ENCODE measurements at places on chromosomes 11 and 22.

- DNase-seq = no peak
Observed at GRCh38 chr11:45278714-45279113, 7.4 kb downstream of the SYT13 start.

GRCh38 chr22:50600967-50601668 lies 525 bp downstream of the MAPK8IP2 start:
- DNase-seq = no peak

DNA sequence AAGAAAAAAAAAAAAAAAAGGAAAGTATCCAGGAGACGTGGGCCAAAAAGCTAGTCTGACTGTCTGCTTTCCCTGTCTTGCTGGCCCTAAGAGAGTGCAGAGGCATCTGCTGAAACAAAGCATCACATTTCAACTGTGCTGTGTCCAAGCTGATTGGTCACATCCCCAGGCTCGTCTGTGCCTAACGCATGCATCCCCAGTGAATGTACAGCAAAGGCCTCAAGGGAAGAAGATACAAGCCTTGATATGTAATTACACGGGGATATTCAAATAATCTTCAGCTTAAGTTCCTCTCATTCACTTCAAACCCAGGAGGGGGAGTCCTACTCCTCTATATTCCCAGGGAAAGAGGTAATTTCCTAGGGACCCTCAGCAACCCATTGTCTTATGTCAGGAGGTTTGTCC lies 5.4 kb upstream of the SORL1 start:
- no peak for DNase-seq

- no peak for DNase-seq
Observed at GRCh38 chr22:50180727-50181521, 4.8 kb upstream of the TRABD start.

- no peak for DNase-seq
Observed at GRCh38 chr11:78656984-78657383, 82.3 kb upstream of the NARS2 start.

DNA sequence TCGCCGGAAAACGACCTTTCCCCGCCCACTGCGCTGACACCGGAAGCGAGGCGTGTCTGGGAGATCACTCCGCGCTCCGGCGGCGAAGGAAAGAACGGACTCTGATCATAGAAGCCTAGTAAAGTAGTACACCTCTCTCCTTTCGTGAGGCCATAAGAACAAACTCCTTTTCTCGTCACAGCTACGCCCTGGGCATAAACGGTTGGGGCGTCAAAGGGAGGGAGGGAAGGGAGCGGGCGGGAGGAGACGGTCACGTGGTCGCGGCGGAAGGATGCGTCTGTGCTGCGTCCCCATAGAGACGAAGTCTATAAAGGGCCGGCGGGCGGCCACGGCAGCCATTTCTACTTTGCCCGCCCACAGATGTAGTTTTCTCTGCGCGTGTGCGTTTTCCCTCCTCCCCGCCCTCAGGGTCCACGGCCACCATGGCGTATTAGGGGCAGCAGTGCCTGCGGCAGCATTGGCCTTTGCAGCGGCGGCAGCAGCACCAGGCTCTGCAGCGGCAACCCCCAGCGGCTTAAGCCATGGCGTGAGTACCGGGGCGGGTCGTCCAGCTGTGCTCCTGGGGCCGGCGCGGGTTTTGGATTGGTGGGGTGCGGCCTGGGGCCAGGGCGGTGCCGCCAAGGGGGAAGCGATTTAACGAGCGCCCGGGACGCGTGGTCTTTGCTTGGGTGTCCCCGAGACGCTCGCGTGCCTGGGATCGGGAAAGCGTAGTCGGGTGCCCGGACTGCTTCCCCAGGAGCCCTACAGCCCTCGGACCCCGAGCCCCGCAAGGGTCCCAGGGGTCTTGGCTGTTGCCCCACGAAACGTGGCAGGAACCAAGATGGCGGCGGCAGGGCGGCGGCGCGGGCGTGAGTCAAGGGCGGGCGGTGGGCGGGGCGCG lies at the start of gene ATF4:
Gene ATF4 (plus strand): TSS at position 337 of the 880 bp plus-strand sequence. CDS start 884 bp downstream, outside the sequence.
- DNase-seq = peak; percentile 92

DNA sequence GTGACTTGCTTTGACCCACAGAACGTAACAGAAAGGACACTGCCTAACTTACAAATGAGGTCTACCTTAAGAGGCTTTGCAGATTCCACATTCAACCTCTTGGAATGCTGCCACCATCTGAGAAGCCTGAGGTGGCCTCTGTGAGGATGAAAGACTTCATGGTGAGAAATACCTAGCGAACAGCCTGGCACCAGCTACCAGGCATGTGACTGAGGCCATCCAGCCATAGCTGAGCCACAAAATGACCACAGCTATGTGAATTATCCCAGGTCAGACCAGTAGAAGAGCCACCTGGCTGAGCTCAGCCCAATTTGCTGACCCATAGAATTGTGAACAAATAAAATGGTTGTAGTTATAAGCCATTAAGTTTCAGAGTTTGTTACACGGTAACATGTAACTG lies 37.5 kb downstream of the PPARA start:
- no peak for DNase-seq

GRCh38 chr11:133961890-133962289 lies 5.1 kb upstream of the IGSF9B start:
- no peak for DNase-seq

DNA sequence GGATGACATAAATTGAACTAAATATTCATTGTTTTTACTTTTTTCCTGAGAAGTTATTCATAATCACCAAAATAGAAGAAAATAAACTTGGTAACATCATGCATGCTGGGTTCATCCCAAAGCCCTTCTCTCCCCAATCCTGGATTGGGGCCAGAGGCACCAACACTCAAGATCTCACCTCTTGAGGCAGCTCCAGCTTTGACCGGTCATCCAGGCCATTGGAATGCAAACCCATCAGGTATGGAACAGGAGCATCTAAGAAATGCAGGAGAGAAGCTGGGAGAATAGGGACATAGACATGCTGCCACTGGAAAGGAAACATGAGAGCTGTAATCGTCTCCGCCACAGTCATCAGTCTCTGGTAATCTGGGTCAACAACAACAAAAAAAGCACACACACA lies 71.8 kb downstream of the DENND5A start:
- no peak for DNase-seq

GRCh38 chr11:84212468-84213390 lies 926.6 kb upstream of the CCDC90B start:
- no peak for DNase-seq

- DNase-seq = no peak
Observed at GRCh38 chr11:91700854-91701253, 523.8 kb upstream of the FAT3 start.

GRCh38 chr22:36375071-36375980 lies 12.4 kb downstream of the MYH9 start:
- DNase-seq = no peak

GRCh38 chr11:41222236-41222635 lies 237.2 kb downstream of the LRRC4C start:
- DNase-seq = no peak

GRCh38 chr11:47152953-47153950 lies 23.4 kb downstream of the ARFGAP2 start:
- DNase-seq = peak; percentile 40

GRCh38 chr11:66834943-66835342 lies 8.3 kb upstream of the RCE1 start:
- DNase-seq = no peak

- DNase-seq = no peak
Observed at GRCh38 chr11:79236541-79236971, 204.3 kb downstream of the TENM4 start.

DNA sequence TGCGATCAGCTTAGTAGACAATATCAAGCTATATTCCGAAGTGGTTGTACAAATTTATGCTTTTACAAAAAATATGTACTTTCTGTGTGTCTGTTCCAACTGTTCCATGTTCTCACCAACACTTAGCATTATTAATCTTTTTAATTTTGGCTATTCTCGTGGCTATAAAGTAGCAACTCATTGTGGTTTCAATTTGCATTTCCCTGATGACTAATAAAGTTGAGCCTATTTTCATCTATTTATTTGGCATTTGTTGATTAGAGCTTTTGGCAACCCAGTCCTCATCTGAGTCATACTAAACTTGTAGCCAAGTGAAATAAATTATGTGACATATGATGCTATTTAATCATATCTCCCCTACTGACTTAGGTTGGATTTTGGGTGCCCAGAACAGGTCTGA lies 115.9 kb downstream of the FBXO7 start:
- no peak for DNase-seq

DNA sequence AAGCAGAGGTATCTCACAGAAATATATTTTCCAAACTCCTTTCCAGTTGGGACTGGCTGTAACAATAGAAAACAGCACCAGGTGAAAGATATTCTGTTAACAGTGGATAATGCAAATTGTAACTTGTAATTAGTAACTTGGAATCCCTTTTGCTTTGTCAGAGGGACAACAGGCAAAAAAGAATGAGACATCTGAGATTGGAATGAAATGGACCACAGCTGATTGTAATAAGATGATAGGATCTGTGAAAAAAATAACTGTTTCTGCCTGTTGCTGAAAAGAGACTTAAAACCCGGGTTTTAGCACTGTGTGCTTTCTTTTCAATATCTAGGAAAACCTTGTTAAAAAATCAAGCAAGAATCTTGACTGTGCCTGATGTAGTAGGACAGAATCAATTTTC lies 655.7 kb downstream of the METTL15 start:
- no peak for DNase-seq

GRCh38 chr11:73333640-73334383 lies 25.7 kb downstream of the ARHGEF17 start:
- DNase-seq = no peak

DNA sequence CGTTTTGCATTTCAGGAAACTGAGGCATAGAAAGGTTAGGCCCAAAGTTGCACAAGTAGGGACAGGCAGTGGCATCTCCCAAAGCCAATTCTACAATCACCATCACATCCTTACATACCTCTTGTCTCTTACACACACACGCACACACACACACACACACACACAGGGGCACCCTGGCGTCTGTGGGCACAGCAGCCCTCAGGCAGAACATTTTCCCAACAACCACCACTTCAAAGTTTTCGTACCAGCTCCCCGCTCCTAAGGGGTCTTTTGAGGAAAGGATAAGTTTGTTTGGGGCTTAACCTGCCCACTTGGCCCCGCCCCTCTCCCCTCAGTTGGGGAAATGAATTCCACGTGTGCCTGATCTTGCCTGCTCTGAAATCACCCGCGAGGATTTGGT lies 14.7 kb upstream of the LRRC32 start:
- no peak for DNase-seq

DNA sequence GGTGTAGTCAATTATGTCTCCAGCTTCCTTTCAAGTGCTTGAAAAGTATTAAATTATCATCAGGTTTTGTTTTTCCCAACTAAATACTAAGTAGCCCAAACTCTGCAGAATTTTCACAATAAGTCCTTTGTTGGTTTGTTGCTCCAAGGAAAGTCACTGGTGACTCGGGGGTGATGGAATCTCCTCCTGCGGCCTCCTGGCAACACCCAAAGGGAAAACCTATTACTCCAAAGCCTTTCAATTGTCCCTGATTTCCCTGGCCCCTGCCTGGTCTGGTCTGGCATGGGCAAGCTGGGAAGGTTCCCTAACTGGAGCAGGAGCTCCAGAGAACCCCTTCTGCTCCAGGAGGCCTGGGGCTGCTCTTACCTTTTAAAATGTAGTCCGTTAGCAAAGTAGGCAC lies 47.9 kb downstream of the FEZ1 start:
- DNase-seq = no peak

DNA sequence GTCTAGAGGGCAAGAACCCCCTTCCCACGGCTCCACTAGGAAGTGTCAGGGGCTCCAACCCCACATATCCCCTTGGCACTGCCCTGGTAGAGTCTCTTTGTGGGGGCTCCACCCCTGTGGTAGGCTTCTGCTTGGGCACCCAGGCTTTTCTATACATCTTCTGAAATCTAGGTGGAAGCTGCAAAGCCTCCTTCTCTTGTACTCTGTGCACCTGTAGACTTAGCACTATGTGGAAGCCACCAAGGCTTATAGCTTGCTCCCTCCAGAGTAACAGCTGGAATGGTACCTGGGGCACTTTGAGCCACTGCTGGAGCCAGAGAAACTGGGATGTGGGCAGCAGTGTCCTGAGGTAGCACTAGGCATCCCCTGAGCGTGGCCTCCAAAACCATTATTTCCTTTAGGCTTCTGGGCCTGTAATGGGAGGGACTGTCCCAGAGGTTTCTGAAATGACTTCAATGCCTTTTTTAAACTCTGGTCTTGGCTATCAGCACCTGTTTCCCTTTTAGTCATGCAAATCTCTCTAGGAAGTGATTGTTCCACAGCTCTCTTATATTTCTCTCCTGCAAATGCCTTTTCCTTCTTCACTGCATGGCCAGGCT lies 68.4 kb downstream of the TRAF6 start:
- DNase-seq = no peak

DNA sequence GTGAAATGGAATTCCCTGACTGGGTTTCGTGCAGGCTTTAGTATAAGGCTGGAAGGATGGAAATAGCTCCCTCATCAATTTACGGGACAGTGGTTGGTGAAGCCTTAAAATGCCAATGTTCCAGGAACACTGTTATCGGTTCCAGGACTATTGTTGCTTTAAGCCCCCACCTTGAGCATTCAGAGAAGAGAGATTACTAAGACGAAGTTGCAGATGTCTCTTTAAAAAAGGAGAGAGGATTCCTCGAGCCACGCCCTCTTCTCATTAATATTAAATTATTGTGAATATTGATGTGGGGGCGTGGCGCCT lies 195 bp upstream of the CREB3L1 start:
- no peak for DNase-seq

GRCh38 chr22:37320726-37321677 lies 38.7 kb downstream of the CYTH4 start:
- DNase-seq = no peak

- DNase-seq = no peak
Observed at GRCh38 chr11:104000798-104001197, 35.6 kb upstream of the DDI1 start.

GRCh38 chr11:83639995-83640758 lies 354.0 kb upstream of the CCDC90B start:
- no peak for DNase-seq

GRCh38 chr22:37177221-37177620 lies 10.8 kb downstream of the C1QTNF6 start:
- no peak for DNase-seq

- DNase-seq = no peak
Observed at GRCh38 chr11:11584530-11584810, 37.3 kb downstream of the GALNT18 start.

DNA sequence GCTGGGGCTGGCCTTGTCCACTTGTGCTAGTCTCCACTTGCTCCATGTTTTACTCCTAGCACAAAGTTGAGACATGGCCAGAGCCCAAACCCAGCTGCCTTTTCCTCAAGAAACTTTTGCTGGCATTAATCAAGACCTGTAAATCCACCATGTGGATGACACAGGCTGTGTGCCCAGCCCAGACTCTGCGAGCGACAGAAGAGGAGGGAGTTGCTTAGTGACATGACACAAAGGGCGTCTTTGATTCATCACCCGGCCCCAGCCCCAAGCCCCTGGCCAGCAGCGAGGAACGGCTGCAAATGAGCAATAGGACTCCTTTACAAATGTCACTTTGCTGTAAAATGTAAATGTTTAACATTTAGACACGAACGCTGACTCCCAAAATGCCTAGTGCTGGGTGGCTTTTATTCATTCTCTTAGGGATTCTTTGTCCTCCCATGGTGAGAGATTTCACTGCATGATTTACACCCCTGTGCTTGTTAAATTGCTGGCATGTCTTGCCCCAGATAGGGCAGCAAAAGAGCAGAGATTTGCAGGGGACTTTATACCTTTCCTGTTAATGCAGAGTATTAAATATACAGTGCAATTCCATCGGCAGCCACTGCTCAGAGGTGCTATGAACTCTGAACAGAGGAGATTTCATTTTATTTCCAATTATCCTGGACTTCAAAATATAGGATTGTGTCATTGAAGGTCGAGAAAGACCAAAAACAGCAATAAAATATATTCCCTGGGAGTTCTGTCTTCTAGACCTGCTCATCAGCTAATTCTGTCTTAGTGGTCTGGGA lies 263.6 kb upstream of the NCAM1 start:
- DNase-seq = no peak
